ENCODE measurements at places on chromosomes 11 and 22.
A peak's percentile ranks its signal among the peaks of the same experiment; 100 is the strongest.

DNA sequence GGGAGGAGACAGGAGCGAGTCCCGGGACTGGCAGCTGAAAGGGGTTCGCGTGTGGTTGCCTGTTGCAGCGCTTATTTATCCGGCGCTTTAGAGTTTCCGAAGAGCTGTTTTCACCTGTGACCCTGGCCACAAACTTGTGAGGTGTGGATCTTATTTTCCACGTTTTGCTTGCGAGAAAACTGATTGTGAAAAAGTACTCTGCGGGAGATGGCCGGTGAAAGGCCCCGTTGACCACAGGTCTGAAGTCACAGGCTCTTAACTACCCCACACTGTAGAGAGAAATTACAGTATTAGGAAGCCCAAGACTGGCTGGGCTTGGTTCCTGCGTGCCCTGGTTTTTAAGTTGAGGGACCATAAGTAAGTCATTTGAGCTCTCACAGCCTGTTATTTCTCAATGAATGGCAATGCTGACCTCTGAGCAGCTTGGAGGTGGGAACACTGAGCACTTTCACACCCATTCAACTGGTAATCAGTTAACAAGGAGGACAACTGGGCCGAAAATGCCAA is 379 bp upstream of the RAB38 start:
- DNase-seq: no peak

DNA sequence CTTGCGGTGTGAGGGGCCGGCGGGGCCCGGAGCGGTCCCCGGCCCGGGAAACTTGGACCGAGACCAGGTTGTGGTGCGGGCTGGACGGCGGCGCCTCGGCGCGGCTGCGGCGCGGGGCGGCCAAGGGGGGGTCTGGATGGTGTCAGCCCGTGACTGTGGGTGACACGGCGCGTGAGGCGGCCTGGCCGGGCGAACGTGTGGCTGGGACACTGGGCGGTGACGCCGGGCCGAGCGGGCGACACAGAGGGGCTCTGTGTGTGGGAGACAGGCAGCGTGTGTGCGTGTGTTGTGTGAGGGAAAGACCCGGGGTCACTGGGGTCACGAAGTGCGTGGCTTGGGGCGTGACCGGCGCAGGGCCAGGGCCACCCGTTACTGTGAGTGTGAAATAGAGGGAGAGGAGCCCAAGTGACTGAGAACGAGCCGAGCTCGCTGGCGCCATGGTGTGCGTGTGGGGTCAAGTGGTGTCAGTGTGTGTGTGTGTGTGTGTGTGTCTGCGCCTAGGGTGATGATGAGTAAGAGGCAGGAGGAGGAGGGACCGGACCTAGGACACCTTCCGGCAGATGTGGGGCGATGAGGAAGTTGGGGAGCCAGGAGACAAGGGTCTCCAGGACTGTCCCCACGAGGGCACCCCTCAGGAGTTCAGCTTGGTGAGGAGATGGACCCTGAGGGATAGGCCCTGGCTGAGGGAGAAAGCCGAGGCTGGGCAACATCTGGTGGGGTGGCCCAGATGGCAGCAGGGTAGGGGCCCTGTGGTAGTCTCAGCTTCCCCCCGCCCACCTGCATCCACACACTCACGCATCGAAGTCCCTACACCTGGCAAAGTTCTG is 817 bp downstream of the RELT start:
- peak; percentile 59 for DNase-seq

GRCh38 chr22:44975427-44976262 is 34.2 kb downstream of the PHF21B start:
- DNase-seq: peak; percentile 96

DNA sequence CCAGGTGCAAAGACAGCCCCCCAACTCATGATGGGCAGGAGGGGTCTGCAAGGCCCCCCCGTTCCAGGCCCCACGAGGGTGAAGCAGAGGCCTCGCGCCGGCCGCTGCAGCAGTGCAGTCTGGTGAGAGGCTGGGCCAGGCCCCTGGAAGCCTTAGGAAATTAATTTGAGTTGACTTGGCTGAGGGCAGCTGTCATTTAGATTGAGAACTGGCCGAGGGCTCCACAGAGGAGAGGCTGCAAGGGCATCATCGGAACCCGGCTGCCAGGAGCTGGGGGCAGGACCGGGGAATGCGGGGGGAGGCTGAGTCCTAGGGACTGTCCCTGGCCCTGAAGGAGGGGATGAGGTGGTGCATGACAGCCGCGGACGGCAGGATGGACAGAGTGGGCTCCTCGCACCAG is 39.9 kb downstream of the MN1 start:
- DNase-seq: no peak

DNA sequence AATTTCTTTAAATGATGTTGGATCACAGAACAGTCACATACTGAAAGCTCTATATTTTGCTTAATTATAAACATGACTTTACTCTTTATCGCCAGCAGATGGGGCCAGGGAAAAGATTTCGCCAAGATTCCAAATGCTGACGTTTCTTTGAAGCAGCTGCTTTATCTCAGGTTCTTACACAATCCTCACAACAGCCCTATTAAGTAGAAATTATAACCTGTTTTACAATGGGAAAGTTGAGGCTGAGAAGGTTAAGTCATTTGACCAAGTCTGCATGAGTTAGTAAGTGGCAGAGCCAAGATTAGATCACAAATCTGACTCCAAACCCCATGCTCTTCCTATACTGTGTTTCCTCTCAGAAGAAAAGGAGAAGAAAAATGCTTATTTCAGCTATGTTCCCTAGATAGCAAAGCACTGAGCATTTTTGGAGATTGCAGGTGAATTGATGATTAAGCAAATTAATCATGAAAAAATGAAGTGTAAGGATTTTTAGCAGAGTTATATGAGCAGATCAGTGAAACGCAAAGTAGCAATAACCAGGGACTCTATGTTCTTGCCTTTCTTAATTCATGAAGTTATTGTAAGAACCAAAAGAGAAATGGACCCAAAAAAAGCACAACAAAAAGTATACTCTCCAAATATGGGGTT is 79.0 kb downstream of the AASDHPPT start:
- peak; percentile 24 for DNase-seq

GRCh38 chr11:12698048-12698447 is 23.8 kb downstream of the TEAD1 start:
- DNase-seq: no peak

DNA sequence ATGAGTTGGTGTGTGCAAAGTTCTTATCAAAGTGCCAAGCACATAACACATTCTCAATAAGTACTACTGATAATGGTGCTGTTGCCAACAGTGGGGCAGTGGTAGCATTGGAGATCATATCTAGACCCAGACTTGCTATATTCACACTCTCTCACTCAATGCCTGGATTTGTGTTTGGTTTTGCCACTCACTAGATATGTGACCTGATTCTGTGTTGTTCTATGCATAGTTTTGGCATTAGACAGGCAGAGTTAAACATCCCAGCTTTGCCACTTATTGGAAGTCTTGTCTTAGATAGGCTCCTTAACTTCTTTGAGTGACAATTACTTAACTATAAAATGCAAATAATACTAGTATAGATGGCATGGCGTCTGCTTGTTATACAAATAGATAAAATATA is 642.6 kb upstream of the CCDC179 start:
- no peak for DNase-seq

DNA sequence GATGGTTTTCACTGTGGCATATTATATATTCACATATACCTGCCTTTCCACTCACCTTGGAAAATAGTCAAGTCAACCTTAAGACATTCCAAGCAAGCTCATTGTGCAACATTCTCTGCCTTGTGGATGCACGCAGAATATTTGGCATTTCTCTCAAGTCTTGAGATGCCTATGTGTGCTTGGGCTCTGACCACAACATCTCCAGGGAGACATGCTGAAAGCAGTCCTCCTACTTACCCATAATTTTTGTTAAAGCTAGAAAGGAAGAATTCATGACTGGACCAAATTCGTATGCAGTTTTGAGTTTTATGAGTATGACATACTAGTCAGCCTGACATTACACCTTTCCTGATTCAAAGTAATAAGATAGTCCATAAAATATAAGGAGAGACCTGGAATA is 684.0 kb downstream of the OPCML start:
- DNase-seq: no peak

DNA sequence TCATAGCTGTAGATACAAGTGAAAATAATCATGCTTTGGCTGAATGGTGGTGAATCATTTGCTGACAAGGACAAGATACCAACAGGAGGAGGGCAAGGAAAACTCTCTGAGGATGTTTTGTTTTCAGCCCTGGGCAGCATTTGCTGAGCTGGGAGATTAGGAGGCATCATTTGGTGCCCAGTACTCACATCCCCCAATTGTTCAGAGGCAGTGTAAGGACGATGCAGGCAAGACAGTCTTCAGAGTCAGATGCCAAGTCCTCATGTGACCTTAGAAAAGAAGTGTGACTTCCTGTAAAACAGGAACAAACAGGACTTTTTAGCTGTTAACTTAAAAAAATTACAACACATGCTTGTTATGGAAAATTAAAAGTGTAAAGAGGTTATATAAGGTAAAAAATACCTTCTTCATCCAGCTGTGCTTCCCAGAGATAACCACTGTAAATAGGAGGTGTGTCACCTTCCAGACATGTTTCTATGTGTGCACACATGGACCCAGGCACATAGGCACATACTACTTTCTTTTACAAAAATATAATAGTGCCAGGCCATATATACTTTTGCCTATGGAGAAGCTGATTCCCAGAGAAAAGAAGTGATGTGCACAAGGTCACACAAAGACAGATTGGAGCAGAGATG is 18.0 kb downstream of the CNTF start:
- no peak for DNase-seq

GRCh38 chr11:121588747-121589146 is 136.0 kb upstream of the SORL1-AS1 start:
- DNase-seq: no peak

DNA sequence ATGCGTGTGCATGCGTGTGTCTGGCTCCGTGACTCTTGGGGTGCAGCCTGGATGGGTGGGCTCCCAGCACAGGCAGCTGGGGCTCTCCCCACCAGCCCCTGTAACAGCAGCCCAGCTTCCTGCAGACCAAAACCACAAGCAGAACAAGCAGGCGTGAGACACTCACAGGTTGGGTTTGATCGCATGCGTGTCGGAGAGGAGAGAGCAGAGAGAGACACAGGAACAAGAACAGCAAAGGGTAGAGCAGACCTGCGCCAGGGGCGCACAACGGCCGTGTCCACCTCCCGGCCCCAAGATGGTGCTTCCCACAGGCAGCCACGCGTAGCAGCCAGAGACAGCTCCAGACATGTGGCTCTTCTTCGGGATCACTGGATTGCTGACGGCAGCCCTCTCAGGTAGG is at the start of gene CD6:
TSS of gene CD6 (plus strand) at position 161 of the 400 bp plus-strand sequence. CDS start at position 347, 186 bp downstream.
- no peak for DNase-seq

DNA sequence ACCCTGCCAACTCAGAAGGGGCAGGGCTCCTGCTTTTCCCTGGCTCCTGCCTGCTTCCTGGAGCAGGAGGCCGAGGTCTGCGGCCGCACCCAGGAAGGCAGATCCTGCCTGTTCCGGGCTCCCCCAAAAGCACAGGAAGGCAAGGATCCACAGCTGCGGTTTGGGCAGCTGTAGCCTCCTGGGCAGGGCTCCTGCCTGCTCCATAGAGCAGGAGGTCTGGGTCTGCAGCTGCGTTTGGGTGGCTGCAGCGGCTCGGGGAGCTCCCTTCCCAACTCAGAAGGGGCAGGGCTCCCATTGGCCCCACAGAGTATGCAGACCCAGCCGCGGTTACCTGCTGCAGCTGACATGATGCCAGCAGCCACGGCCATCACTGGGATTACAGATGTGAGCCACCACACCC is 5.5 kb downstream of the UPK2 start:
- DNase-seq: no peak

GRCh38 chr11:9605742-9606141 is 32.3 kb downstream of the WEE1 start:
- DNase-seq: no peak

DNA sequence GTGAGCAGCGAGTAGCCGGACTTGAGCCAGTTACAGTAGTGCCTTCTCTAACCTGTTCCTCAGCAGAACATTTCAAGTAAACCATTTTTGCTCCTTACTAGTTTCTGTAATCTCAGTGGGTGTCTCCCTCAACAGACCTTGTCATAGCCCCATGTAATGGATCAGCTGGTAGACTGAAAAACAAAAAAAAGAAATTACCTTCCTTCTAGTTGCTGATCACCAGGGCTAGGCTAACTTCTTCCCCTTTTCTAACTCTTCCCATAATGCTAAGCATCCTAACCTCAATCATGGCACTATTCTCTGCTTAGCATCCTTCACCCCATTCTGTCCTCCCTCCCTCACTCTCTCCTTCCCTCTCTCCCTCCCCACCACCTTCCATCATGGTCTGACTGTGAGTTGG is 35.8 kb upstream of the CBX6 start:
- DNase-seq: no peak

DNA sequence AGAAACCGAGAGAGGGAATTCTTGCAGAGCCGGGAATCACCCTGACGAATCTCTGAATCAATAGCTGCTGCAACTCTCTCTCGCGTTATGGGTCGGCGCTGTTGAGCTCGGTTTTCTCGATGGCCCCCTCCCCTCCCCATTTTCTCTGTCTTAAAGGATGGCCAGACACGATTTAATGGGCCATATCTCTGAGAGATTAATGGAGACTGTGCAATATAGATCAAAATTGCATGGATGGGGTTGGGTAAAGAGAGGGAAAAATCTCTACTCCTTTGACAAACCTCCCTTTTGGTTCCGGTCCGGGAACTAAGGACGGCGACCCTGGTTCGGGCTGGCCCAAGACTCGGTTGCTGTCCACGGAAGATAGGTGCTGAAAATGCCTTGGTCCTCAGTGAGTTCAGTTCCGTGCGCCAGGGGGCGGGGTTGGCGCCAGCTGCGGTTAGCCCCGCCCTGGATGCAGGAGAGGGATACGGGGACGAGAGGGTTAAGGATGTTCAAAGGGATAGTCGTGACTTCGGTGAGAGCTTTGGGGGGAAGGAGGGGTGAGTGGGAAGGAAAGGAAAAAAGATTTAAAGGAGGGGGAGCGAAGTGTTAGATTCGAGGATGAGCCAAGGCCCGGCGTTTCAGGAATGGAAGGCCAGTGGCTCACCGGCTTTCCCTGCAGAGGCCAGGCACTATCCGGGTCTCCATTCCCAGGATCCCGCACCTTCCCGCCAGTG is 103.6 kb upstream of the HSD17B12 start:
- no peak for DNase-seq

DNA sequence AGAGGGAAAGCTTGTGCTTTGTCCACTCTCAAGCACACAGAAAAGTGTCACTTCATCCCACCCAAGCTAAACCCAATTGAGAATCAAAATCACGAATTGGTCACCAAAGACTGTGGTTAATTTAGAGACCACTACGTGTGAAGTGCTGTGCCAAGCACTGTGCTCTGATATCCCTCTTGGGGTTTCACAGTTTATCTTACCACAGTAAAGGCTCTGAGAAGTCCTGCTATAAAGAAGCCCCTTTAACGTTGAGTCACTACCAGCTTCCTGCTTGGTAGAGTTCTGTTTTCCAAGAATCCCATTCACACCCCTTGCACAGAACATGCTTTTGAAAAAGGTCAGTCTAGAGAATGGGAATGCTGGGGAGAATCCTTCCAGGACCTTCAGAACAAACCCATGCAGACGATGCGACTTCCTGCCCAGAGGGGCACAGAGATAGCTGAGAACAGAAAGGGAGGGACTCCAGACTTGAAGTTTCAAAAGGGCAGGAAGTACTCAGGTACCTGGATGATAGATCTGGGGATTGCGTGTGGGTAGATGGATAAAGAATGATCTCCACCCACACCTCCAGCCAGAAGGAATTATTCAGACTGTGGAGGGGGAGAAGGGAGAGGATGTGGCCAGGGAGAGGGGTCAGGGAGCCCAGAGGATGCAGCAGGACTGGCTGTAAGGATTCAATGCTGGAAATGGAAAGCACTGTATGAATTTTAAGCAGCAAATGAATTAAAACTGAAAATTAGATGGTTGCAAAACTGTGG is 18.1 kb upstream of the TSPAN18 start:
- DNase-seq: no peak
